NCI-H1436 (cell line): ENCODE measurements at places on chromosomes 1 and 21.

- DNase-seq, result no peak
Observed at GRCh38 chr1:217856342-217857034, 225.3 kb downstream of the SPATA17 start.

GRCh38 chr21:35716876-35717565, 343.3 kb downstream of the SETD4 start:
- no peak for DNase-seq

DNA sequence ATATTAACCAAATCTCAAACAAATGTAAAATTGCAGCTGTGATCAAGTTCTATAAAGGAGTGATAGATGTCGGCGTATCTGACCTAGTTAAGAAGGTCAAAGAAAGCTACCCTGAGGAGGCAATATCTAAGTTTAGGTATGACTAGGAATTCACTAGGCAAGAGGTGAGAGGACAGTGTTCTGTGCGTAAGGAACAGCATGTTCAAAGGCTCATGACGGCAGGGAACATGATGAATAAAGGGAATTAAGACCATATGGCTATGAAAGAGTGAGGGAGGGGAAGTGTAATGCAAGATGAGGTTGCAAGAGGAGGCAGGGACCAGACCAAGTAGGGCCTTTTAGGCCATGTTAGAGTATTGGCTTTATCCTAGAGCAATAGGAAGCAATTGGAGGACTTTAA, 8.6 kb downstream of the LIX1L start:
- no peak for DNase-seq

- no peak for DNase-seq
Observed at GRCh38 chr21:15534450-15534886, 195.3 kb upstream of the USP25 start.

- no peak for DNase-seq
Observed at GRCh38 chr1:63913533-63913932, 139.7 kb downstream of the ROR1 start.

- no peak for DNase-seq
Observed at GRCh38 chr1:85473390-85473789, 8.4 kb upstream of the DDAH1 start.

GRCh38 chr1:31848381-31848897, 32.6 kb upstream of the SPOCD1 start:
- no peak for DNase-seq

DNA sequence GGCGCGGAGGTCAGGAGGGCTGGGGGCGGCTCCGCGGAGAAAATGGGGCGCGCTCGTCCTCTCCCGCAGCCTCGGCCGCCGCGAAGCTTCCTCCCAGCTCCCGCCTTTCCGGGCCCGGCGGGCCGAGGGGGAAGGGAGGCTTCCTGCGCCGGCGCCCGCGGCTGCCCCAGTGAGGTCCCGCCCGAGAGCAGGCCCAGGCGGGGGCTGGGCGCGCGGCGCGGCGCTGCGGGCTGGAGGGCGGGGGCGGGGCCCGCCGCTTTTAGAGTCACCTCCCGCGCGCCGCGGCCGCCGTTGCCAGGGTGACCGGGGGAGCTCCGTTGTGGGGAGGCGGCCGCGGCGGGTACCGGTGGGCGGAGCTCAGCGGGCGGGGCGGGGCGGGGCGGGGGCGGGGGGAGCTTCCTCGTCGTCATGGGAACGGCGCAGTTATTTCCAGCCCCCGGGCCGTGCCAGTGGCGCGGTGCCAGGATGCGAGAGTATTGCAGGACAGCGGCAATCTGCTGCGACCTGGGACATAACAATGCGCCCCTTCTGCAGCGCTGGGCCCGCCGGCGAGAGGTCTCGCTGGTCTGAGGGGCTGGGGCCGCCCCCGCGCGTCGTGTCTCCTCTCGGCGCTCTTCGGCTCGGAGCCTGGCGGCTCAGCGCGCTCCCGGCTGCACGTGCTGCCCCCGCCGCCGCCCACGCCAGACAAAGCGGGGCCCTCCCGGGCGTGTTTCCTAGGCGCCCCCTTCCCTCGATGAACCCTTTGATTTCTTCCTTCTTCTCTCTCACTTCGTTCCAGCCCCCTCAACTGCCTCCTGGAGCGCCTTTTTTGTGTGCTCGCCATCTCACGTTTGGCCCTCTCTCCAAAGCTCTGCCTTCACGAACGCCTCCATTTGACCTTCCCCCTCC, 16.9 kb downstream of the IER5 start:
- peak; percentile 93 for DNase-seq

DNA sequence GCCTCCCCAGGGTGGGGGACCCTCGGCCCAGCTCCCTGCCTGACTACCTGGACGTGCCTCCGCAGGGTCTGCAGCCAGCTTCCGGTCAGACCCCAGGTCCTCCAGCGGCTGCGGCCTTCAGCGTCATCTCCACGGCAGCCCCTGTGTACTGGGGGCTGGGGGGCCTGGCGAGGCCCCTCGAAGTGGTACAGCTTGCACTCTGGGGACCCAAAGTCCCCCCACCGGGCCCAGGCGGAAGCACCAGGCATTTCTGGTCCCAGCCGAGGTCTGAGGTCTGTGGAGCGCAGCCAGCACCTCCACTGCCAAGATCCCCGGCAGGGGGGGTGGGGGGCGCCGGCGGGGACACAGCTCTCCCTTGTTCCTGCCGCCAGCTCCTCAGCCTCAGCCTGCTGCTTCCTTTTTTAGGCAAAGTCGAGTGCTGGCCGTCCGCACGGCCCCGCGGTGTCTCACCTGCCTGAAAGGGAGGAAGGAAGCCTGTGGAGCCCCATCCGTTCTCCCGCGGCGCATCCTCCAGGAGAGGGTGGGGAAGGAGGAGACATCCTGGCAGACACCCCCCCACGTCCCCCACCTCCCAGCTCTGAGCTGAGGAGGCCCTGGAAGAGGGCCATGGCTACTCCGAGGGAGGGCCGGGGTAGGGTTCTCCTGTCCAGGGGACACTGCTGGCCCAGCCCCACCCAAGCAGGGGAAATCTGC, 1.2 kb upstream of the VWA1 start:
- no peak for DNase-seq

GRCh38 chr1:17209430-17209829, 4.5 kb downstream of the PADI1 start:
- no peak for DNase-seq

GRCh38 chr1:212622906-212623305, 14.3 kb downstream of the ATF3 start:
- no peak for DNase-seq

GRCh38 chr1:12173631-12174121, 6.9 kb downstream of the TNFRSF1B start:
- DNase-seq, result no peak

DNA sequence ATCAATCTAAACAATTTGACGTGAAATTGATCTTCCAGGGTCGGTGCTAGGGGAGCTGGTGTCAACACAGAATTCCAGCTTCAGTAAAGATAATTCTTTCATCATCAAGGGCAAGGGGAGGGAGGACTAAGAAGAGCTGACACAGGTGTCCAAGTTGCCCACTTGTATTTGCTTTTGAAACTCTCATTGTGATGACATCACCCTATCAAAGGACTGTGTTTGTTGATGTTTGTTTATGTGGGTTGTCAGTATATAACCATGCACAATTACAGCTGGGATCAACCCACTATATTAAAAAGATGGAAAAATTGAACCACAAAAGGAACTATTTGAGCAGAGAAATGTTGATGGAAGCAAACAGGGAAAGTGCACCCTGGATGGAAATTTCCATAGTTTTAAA, 48.8 kb downstream of the ZC3H11B start:
- DNase-seq, result no peak

GRCh38 chr1:96416701-96417444, 304.7 kb upstream of the PTBP2 start:
- no peak for DNase-seq

DNA sequence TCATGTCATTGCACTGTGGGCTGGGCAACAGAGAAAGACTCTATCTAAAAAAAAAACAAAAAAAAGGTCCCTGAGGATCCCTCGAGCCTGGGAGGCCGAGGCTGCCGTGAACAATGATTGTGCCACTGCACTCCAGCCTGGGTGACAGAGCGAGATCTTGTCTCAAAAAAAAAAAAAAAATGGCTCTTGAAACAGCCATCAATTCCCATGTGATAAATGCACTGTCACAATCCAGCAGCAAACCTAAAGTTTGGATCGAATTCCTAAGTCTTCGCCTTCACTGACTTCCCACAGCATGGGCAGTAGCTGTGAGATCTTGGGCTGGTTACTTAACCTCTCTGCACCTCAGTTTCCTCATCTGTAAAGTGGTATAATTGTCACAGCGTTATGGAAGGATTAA, 43.5 kb downstream of the IGSF3 start:
- no peak for DNase-seq

DNA sequence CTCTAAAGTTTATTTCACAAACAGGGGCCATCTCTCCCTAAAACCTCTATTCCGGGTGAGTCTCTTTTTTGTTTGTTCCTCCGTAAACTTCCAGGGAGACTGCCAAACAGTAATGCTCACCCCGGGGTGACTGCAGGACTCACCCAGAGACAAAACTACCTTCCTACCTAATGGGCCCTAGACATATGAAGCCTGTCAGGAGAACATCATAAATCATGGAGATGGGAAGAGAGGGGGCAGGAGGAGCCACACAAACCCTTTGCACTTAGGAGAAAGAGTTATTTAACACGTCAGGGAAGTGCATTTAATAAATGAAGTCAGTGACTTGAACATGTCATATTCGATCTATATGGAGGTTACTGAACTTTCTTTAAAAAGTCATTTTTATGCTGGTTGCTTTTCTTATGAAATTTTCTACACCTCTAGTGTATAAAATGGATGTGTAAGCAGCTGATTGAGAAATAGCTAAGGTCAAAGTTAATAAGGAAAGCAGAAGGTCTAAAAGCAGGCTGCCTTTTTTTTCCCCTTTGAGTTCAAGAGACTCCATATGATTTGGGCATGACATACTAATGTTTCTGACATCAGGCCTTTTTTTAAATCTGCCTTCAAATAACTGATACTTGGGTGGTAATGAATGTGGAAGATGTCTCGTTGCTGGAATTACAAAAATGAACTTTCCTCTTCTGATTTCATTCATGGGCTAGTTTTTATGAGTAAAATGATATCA, 286.9 kb upstream of the USP25 start:
- no peak for DNase-seq

DNA sequence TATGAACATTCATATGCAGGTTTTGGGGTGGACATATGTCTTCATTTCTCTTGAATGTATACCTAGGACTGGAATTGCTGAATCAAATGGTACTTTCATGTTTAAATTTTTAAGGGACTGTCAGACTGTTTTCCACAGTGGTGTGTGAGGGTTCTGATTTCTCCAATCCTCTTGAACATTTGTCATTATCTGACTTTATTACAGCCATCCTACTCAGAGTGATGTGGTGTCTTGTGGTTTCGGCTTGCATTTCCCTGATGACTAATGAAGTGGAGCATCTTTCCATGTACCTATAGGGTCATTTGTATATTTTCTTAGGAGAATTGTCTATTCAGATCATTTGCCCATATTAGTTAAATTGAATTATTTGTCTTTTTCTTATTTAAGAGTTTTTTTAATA, 35.4 kb upstream of the ZNF281 start:
- no peak for DNase-seq

GRCh38 chr1:175520186-175520585, 223.2 kb downstream of the TNR start:
- DNase-seq, result no peak

GRCh38 chr1:91993256-91993655, 36.5 kb upstream of the EPHX4 start:
- DNase-seq, result no peak

DNA sequence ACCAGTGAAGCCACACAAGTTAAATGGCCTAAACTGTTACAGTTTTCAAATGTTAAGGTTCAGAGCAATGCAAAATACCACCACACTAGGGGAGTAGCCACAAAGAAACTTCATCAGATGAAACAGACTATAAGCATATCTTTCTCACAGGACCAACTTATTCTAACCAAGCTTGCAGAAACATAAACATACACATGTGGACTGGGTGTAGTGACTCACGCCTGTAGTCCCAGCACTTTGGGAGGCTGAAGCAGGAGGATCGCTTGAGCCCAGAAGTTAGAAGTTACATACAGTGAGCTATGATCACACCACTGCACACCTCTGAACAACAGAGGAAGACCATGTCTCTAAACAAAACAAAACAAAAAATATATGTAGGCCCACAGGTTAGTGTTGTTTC, 17.3 kb downstream of the WDR47 start:
- no peak for DNase-seq

- DNase-seq, result no peak
Observed at GRCh38 chr1:177310326-177310725, 139.6 kb downstream of the BRINP2 start.

DNA sequence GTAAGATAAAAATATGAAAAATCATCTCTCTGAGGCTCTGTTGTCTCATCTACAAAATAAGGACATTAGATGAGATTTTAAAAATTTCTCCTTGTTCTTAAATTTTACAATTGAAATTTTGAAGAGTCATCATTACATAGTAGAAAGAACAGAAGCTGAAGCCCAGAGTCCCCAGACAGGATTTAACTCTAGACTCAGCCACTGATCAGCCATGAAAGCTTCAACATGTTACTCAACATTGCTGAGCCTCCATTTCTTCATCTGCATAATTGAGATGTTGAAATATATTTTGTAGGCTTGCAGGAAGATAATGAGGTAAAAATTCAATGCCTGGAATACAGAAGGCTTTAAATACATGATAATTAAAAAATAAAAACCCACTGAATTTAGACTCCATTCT, 633.3 kb downstream of the LMO4 start:
- DNase-seq, result no peak

GRCh38 chr1:235783148-235783776, 83.4 kb downstream of the LYST start:
- DNase-seq, result peak; percentile 48

DNA sequence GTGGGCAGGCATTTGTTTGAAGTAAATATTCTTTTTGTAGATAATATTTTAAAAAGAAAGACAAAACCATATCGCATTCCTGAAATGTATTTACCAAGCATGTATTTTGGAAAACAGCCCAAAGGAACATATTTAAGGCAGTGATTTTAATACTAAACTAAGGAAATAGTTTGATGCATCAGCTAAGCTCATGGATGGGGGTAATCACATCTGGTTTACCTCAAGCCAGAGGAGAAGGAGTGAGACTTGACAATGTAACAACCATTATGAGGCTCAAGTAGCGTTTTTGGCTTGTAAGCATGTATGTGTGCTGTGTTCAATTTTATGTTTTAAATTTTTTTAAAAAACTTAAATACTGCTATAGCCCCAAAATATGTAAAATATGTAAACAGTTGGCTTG, 390.5 kb downstream of the DISC1 start:
- DNase-seq, result no peak

GRCh38 chr1:12453400-12454343, 164.3 kb downstream of the DHRS3 start:
- no peak for DNase-seq

DNA sequence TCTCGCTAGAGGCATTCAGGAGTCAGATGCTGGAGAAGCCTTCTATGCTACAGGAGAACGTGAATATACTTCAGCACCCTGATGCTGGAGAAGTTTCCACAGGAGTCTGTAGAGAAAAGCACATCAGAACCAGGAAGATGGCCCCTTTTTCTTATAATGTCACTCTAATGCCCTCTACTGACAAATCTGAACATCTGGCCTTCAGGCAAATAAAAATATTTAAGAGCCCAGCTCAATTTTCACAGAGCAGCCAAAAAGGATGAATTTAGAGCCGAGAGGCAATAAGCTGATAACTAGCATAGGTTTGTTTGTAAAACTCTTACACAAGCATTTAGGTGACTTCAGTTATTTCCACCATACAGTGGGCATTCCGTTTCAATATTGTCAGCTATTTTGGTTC, 3.8 kb upstream of the RRP15 start:
- DNase-seq, result no peak

- no peak for DNase-seq
Observed at GRCh38 chr1:207304710-207305488, 16.6 kb upstream of the CD55 start.

GRCh38 chr1:167369175-167369574, 148.5 kb downstream of the POU2F1 start:
- no peak for DNase-seq

GRCh38 chr1:58469016-58469415, 77.5 kb downstream of the OMA1 start:
- no peak for DNase-seq
